ENCODE measurements at places on chromosomes 2 and 18. TPM values are rescaled to one million over a fixed set of nuclear protein-coding genes. Genes with fewer than 3 reads are reported as not detected.

DNA sequence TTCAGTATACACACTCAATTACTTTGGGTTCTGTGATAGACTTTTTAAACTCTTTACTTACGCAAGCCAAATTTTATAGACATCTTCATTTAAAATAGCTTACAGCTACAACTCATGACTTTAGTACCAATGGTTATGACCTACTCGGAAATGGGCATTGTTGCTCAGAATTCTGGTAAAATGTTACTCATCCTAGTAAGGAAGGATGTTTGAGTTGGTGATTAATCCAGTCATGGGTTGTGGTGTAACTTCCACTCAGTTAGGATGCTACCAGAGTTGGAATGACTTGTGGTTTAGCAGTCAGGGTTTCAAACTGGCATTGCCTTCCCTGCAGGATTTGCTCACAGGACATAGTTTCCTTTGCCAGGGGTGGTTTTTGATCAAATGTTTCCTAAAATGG lies 7.4 kb upstream of the NPC1 start:
- DNase-seq = no peak

Gene NEURL3
- not detected for total RNA-seq

GRCh38 chr2:172864182-172864581 lies 128.5 kb downstream of the RAPGEF4 start:
- DNase-seq = peak; percentile 69

DNA sequence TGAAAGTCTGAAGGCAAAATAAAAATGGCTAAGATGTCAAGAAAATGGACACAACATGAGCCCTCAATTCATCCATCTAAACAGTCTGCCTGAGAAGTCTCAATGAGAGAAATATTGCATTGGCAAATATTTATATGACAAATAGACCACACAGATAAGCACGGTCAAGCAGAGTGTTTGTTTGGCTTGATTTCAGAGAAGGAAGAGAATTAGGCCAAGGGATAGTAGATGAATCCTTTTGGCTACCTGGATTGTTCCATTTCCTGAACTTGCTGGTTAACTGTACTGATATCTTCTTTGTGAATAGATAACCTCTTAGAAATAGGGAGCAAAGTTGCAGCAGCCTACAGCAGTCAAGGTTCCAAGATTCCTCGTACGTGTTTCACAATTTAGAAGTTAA lies 129.6 kb downstream of the RBMS1 start:
- no peak for DNase-seq

Gene ANO7
- total RNA-seq = 0.35 TPM

Gene UBXN4
- 62.0 TPM for total RNA-seq

- peak; percentile 86 for DNase-seq
Observed at GRCh38 chr18:22432657-22433137, 15.0 kb upstream of the CTAGE1 start.

GRCh38 chr2:869894-870293 lies 80.8 kb upstream of the SNTG2 start:
- no peak for DNase-seq

- DNase-seq = peak; percentile 75
Observed at GRCh38 chr2:239106314-239106908, 258.5 kb downstream of the TWIST2 start.
